HS-27A (cell line): ENCODE measurements at places on chromosomes 13 and 19.

GRCh38 chr19:41623360-41623759 lies 3.5 kb downstream of the CEACAM4 start:
- no peak for DNase-seq

GRCh38 chr19:18058208-18059009 lies 28.3 kb downstream of the IL12RB1 start:
- DNase-seq, result no peak

DNA sequence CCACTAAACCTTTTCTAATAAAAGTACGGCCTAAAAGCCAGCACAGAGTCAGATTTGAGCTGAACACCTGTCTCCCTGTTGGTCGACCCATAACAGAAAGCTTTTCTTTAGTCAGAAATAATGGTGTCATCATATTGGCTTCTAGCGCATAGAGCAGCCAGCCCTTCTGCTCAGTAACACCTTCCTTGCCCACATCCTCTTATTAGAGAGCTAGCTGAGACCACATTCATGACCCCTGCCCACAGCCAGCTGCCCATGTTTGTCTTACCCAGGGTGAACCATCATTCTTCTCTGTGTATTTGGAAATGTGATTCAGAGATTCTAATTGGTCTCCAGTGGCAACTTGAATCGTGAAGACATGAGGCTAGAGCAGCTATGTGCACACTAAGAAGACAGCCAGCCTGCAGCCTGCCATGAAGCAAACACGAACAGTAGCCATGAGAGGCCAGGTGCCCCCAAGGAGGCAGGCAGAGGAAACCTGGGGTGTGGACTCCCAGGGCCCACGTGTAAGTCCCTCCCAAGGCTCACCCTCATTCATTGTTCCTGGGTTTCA lies 82.3 kb upstream of the PDCD5 start:
- DNase-seq, result no peak

- no peak for DNase-seq
Observed at GRCh38 chr19:13598098-13598497, 91.8 kb upstream of the CACNA1A start.

DNA sequence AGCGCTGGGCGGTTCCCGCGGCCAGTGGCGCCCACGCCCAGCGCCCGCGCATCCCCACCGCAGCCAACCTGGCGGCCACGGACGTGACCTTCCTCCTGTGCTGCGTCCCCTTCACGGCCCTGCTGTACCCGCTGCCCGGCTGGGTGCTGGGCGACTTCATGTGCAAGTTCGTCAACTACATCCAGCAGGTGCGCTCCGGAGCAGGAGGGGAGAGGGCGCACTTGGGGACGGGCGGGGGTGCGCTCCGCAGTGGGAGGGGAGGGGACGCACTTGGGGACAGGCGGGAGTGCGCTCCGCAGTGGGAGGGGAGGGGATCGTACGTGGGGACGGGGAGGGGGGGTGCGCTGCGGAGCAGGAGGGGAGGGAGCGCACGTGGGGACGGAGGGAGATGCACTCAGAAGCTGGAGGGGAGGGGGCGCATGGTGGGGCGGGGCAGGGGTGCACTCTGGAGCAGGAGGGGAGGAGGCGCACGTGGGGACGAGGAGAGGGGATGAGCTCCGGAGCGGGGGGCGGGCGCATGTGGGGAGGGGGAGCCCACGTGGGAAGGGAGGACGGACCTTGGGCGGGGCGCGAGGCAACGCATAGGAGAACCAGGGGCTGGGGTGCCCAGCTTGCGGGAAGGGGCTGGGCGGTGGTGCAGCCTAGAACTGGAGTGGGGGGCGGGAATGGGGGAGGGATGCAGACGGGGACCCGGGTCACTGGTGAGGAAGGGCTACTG lies 1.5 kb downstream of the KISS1R start:
- no peak for DNase-seq

GRCh38 chr13:93397619-93398018 lies 171.0 kb downstream of the GPC6 start:
- no peak for DNase-seq

DNA sequence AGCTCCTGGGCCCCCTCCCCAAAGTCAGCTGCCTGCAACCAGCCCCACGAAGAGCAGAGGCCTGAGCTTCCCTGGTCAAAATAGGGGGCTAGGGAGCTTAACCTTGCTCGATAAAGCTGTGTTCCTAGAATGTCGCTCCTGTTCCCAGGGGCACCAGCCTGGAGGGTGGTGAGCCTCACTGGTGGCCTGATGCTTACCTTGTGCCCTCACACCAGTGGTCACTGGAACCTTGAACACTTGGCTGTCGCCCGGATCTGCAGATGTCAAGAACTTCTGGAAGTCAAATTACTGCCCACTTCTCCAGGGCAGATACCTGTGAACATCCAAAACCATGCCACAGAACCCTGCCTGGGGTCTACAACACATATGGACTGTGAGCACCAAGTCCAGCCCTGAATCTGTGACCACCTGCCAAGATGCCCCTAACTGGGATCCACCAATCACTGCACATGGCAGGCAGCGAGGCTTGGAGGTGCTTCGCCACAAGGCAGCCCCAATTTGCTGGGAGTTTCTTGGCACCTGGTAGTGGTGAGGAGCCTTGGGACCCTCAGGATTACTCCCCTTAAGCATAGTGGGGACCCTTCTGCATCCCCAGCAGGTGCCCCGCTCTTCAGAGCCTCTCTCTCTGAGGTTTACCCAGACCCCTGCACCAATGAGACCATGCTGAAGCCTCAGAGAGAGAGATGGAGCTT lies 4.7 kb upstream of the CEACAM5 start:
- DNase-seq, result no peak

DNA sequence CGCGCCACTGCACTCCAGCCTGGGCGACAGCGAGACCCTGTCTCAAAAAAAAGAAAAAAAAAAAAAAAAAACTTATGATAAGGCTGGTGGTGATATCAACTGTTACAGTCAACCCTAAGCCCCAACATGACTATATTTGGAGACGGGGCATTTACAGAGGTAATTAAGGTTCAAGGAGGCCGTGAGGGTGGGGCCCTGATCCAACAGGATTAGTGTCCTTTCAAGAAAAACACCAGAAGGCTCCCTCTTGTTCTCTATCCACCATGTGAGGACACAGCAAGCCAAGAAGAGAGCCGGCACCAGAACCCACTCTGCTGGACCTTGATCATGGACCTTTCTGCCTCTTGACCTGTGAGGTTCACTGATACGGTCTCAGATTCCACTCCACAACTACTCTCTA lies 14.1 kb downstream of the MIER2 start:
- no peak for DNase-seq

DNA sequence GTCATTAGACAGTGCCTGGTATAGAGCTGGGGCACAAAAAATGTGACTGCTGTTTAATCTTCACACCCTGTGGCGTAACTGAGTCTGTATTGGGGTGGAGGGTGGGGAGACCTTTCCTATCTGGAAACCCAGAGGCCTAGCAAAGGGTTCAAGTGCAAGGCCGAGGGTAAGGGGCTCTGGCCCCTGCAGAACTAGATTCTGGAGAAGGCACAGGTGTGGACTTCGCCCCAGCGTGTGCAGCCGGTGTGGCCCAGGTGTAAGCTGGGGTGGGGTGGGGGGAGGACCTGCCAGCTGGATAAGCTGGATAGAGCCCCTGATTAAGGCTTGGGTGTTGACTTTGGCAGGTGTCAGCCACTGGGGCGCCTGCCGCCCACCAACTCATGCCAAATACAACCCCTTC lies 1.3 kb downstream of the RAB3D start:
- DNase-seq, result no peak

- DNase-seq, result no peak
Observed at GRCh38 chr19:45556835-45557234, 27.8 kb downstream of the OPA3 start.

DNA sequence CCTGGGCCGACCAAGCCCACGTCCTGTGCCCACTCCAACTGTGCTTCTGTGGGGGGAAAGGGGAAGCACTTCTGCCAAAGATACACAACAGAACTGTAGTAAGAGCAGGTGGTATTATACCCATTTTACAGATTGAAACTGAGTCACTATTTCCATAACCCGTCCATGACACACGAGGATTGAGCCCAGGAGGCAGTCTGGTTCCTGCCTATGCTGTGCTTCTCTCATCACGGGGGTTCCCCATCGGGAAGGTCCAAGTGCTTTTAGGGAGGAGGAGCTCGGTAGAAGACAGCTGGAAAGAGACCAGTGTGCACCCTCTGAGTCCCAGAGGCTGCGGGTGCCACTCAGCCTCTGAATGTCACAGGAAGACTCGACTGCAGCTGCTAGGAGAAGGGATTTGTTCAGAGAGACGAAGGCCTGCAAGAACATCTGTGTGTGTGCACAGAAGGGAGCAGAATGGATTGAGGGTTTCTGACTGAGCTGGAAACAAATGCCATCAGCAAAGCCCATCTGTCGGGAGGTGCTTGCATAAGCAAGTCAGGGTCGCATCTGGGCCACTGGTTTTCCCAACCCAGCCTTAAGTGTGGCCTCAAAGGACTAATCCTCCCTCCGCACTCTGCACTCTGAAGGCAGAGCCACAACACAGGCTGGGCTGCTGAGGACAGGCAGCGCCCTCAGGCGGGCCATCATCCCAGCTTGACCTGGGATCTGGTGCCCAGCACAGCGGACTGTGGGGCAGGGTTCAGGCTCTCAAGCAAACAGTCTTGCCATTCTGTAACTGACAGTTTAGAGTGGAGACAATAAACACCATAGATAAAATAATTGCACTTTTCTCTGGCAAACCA lies 150.0 kb downstream of the DPF1 start:
- no peak for DNase-seq

DNA sequence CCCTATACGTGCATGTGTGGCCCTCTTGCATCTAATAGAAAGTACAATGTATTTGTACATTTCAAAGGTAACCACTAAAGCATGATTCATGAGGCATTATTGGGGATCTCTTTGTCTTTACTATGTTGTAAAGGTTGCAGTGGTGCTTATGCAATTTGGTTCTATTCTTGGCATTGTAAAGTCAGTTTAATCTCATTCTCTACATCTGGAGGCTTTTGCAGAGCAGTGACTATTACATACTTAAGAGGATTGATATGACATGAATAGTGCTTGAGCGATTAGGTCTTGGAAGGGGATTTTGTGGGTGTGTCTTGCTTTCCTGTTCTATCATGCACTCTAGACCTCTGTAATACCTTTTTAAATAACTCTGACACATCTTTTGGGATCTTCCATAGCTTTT lies 610.0 kb downstream of the EFNB2 start:
- no peak for DNase-seq

DNA sequence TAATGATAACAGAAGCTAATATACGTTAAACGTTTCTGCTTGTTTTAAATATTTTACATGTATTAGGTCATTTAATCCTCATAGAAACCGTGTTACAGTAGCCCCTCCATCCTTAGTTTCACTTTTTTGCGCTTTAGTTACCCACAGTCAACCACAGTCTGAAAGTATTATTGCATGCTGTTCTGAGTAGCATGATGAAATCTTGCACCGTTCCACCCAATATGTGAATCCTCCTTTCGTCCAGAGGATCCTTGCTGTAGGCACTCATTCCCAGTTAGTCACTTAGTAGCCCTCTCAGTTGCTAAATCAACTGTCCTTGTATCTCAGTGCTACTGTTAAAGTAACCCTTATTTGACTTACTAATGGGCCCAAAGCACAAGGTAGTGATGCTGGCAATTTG lies 257.8 kb downstream of the ENOX1 start:
- DNase-seq, result no peak

- no peak for DNase-seq
Observed at GRCh38 chr19:50513746-50514345, at the start of gene ASPDH. ASPDH (minus strand) TSS chr19:50513913; CDS start chr19:50513823, 90 bp downstream.

GRCh38 chr19:4032436-4032835 lies 24.9 kb downstream of the PIAS4 start:
- no peak for DNase-seq

GRCh38 chr13:69970520-69970919 lies 137.1 kb upstream of the ATXN8OS start:
- DNase-seq, result no peak

DNA sequence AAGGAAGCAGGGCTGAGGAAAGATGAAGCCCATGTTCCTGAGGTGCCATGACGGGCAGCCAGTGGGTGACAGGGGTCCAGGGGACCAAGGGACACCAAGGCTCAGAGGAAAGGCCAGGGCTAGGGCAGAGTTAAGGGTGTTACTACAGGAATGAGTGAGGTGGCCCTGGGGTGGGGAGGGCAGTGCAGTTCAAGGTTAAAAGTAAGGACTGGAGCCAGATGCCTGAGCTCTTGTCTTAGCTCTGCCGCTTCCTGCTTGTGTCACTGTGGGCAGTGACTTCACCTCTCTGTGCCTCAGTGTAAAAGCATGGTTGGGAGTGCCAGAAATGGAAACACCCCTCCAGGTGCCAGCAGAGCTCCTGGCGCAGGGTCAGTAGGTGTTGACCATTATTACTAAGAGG lies 4.9 kb upstream of the ETV2 start:
- no peak for DNase-seq

- DNase-seq, result no peak
Observed at GRCh38 chr13:31878495-31878894, 139.2 kb downstream of the RXFP2 start.

- DNase-seq, result no peak
Observed at GRCh38 chr13:32233062-32233461, 82.1 kb downstream of the ZAR1L start.

DNA sequence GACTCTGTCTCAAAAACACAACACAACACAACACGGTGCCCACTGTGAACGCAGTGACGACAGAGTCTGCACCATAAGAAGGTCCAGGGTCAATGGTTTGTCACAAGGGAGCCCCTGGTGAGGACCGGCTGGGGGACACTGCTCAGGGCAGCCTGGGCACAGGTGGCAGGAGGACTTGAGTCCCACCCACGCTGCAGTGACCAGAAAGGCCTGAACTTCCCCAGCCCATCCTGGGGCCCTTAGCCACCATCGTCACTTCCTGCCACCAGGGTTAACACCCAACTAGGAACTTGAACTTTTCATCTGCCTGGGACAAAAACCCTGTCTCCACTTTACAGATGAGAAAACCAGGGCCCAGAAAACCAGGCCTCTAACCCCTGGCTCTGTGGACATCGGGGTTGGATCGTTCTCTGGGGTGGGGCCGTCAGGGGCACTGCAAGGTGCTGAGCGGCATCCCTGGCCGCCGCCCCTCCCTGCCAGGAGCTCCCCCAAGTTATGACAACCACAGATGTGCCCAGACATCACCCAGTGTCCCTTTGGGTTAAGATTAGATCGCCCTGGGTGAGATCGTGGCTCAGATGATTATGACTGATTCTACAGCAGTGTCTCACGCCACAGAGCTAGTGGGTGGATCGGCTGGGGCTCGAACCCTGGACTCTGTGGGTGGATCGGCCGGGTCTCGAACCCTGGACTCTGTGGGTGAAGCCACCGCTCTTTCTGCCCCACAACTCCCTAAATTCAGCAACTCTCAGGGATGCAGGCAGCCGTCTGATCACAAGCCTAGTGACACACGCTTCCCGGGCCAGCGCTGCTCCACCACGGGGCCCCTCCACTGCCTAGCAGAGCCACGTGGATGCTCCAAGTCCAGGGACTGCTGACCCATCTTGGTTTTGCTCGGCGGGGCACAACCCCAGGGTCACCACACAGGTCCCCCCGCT lies 14.0 kb downstream of the MOB3A start:
- DNase-seq, result no peak
